ENCODE measurements at places on chromosomes 7 and 10. TPM values are rescaled to one million over a fixed set of nuclear protein-coding genes. Genes with fewer than 3 reads are reported as not detected.

DNA sequence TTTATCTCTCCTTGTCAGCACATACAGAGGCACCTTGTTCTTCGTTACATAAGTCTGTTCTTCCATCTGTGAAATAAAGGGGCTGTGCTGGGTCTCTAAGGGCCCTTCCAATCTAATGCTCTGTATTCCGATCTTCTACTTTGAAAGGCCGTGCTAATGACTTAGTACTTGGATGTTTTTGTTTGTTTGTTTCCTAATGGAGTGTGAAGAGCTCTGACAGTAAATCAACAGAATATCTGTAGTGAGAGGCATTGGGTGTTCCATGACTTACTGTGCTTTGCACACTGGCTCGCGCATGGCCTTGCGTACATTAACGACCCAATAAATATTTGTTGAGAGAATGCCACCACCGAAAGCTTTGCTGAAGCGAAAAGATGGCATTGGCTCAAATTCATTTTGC, 162.1 kb downstream of the CHN2 start:
- no peak for DNase-seq

Gene KIAA1549
- total RNA-seq: 0.26 TPM

Gene DGKB
- total RNA-seq: 0.41 TPM

GRCh38 chr7:19312416-19312815, 167.2 kb upstream of the FERD3L start:
- no peak for DNase-seq

- no peak for DNase-seq
Measured at GRCh38 chr7:138006106-138006505, 4.2 kb upstream of the CREB3L2 start.

DNA sequence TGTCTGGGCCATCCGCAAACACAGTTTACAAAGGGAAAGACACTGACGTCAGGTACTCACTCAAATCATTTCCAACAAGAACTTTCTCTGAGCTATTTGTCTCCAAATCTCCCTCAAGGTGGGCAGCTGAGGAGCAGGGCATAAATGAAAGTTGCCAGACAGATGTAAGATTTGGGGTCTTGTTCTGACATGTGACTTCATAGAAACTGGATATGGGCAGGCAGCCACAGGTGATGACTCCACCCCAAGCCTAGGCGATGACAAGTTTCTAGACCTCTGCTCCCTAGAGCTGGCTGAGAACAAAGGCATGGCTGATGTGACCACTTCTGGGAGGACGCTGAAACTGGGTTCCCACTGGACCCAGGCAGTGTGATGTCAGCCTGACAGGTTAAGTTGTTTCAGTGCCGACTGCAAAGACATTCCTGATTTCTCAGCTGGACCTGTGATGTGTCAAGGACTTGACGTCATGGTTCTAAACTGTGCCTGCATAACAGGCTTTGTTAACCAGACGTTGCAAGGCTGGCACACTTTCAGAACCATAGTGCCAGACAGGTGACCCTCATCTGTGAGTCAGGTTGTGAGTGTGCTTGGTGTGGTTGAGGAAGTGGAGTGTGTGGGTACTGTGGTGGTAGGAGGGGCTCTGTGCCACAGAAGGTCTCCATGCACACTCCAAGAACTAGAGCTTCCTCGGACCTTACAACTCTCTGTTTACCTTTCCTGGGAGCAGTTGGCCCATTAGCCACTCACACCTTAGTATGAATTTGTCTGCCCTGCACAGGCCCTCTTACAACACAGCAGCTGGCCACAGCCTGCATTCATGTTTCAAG, 39.9 kb upstream of the EBF3 start:
- DNase-seq: no peak

Gene TRPV5
- 0.18 TPM for total RNA-seq

- DNase-seq: no peak
Measured at GRCh38 chr7:89606511-89606910, 547.8 kb upstream of the STEAP1 start.

- DNase-seq: no peak
Measured at GRCh38 chr7:88669913-88670312, 89.6 kb upstream of the ZNF804B start.

DNA sequence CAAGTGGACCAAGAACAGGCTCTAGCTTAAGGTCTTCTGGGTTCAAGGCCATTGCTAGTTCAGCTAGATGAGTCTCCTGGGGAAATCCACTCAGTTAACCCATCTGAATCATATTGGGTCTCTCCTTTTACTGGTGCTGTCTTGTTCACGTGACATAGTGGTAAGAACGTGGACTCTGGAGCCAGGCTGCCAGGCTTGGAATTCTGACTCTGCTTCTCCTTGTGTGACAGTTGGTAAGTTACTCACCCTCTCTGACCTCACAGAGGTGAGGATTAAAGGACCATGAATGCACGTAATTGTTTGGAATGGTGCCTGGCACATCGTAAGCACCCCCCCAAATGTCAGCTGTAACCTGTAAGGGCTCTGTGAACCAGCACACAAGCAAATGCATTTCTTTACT, 9.7 kb upstream of the CALU start:
- no peak for DNase-seq

- no peak for DNase-seq
Measured at GRCh38 chr7:39921506-39922175, 28.4 kb upstream of the CDK13 start.

DNA sequence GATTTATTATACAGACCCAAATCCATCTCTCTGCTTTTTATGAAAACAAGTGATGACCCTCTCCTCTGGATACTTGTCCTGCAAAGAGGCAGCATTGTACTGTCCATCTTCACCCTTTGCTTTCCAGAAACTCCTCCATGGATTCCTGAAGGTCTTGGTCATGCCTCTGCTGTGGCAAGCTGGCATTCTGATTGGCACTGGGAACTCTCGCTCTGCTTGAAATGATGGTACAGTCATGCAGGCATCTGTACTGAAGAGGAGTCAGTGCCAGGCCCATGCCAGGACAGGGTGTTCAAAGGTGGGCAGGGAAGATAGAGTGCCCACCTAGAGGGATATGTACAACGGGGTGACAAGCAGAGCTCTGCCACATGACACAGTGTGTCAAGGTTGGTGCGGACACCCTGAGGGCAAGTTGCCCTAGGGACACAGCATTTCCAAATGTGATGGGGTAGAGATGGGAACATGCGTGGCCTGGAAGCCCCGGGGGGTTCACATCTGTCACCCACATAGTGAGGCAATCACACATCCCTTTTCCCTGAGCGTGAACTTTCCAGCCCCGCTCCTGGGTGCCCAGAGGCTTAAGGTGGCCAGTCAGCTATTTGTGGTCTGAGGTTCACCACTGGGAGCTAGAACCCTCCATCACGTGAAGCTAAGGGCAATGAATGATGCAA, 235.7 kb upstream of the TCERG1L start:
- DNase-seq: no peak

Gene OR2A7
- 0.86 TPM for total RNA-seq

DNA sequence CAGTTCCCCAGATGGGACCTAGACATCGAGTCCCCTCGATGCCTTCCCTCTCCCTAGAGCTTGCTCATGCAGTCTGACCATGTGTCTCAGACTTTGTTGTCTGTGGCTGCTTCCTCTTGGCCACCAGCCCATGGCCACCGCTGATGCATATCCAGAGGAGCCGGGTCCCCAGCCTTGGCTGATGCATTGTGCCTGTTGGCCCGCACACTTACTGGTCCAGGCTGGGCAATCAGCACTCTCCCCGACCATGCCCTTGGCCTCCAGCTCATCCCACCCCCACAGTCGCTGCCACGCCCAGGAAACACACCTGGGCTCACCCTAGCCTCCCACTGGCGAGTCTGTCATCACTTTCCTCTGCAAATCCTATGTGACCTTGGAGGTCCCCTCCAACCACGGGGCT, 10.1 kb downstream of the NPC1L1 start:
- no peak for DNase-seq

DNA sequence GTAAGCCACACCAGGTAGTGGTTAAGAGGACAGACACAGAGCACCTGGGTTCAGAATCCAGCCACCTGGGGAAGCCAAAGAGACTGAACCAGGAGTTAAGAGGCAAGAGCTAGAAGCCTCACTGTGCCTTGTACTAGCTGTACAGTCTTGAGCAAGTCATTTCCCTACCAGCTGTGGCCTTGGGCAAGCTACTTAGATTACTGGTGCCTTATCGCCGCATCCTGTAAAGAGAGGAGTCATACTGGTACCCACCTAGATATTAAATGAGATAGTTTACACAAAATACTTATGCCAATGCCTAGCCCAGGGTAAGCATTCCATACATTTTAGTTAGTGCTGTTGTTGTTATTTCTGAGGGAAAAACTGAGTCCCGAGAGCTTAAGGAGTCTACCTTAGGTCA, 47.7 kb downstream of the HABP2 start:
- no peak for DNase-seq

GRCh38 chr7:140232957-140233917, 56.5 kb upstream of the KDM7A start:
- DNase-seq: no peak

- no peak for DNase-seq
Measured at GRCh38 chr10:127151981-127152699, 44.3 kb downstream of the INSYN2A start.

DNA sequence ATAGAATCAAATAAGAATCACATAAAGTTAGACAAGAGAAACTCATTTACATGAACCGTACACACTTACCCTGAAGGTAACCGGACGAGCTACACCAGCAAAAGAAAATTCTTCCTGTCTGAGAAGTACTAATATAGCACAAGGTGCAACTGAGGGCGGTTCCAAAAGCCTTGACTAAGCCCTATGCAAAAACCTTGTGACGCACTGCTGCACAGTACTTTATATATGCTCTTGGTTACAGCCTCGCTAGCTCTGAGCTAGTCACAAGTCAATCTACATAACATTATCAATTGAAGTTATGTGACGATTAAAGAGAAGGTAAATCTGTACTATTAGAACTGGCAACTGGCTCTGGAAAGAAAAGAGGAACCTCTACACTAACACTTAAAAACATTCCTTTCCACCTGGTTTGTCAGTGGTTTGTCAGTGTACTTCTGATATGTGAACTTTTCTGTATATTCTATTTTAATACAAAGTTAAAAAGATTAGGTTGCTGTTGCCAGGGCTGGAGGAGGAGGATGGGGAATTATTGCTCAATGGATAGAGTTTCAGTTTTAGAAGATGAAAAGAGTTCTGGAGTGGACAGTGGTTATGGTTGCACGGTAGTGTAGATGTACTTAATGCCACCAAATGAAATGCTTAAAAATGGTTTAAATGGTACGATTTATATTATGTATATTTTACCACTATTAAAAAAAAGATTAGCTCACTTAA, 21.6 kb downstream of the NT5C3A start:
- DNase-seq: peak; percentile 95

GRCh38 chr7:18387191-18387735, 108.3 kb upstream of the HDAC9 start:
- no peak for DNase-seq

- DNase-seq: no peak
Measured at GRCh38 chr7:80957226-80957777, 38.5 kb upstream of the SEMA3C start.

DNA sequence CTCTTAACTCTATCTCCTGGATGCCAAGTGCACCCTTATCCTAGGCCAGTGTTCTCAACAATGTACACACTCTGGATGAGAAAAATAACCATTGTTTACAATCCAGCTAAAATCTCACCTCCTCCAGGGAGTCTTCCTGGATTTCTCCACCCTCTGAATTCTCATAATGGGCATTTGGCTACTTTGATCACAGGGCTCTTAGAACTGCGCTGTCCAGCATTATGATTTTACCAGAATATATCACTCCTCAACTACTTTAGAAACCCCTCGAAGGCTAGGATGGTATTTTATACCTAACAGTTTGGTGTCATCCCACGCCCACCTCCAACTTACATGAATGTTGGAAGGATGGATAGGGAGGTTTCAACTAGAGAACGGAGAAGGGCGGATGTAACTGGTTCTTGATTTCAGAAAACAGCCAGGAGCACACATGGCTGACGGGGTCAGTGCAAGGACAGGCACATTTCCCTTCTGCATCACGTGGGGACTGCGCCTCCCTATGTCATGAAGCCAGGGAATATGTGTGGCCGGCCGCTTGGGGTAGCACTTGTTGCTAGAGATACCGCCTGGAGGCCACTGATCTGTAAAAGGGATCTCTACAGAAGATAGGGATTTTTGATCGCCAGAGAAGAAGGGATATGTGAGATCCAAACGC, 1.2 kb upstream of the ATP6V0E2 start:
- peak; percentile 97 for DNase-seq

Gene PON3
- 3.6 TPM for total RNA-seq

DNA sequence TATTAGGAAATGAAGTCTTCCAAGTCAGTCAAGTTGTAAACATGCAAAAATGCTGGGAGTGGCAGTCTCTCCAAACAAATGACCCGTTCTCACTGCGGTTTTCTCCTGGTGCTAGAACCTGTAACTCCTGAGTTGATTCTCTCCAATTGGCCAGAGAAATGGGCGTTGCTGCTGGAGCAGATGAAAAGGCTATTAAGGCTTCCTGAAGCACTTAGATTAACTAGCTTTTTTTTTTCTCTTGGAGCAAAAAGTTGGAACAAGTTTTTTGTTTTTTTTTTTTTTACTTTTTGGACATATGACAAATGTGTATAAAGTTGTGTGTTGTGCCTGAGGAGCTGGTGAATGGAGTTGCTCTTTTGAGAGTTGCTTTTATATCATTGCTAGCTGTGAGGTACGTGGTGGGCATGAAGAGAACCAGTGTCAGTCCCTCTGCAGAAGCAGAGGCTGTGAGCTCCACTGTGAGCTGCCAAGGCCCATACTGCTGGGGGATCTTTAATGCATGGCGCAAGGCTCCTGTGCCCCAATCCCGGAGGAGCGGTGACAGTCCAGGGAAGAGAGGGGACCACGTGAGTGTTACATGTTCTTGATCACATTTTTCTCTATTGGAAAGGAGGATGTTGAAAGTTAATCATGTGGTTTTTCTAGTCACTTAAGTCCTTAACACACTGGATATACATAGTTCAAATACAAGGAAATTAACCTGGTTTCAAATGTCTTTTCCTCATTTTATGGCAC, 393.6 kb upstream of the GALNT17 start:
- peak; percentile 20 for DNase-seq

Gene SLC35G1
- 7.5 TPM for total RNA-seq

DNA sequence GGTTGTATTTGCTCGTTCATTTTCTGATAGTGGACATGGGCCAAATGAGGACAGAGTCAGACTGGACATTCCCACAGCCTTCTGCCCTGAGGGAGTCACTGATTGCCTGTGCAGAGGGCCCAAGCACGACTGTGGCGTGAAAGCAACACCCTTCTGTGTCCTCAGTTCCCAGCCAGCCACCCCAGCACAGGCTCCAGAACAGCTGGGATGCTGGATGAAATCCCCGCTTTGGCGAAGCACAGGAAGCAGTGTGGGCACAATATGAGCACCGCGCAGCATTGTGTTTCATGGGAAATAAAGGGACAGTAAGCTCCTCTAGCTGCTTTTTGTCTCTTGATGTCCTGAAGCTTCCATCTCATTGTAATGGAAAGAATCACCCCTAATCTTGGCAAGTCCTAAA, 20.5 kb downstream of the TRIL start:
- no peak for DNase-seq

DNA sequence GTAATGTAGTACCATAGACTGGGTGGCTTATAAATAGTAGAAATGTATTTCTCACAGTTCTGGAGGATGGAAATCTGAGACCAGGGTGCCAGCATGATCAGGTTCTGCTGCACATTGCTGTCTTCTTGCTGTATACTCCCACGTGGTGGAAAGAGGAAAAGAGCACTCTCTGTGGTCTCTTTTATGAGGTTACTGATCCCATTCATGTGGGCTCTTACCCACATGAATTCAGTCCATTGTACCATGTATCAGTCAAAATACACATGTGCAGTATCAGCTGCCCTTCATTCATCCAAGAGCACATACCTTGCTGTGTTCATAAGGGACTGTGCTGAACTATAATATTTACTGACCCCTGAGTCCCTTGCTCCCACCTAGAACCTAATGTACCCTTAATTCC, 17.1 kb downstream of the PNLIPRP2 start:
- no peak for DNase-seq
